Spinal cord (tissue), 10 donors: ENCODE measurements at places on chromosomes 2 and 18.

- no peak for DNase-seq
- no peaks in the 10 kb centered on the region for H3K27me3 ChIP-seq
- peaks cover 26% of the 10 kb centered on the region for H3K36me3 ChIP-seq
- no peak overlapping the region for H3K27ac ChIP-seq
- no peak overlapping the region for H3K4me3 ChIP-seq
- H3K4me1 ChIP-seq, result peaks cover 95% of the 10 kb centered on the region
Measured at GRCh38 chr2:47004905-47005495, 89.4 kb upstream of the MCFD2 start.

DNA sequence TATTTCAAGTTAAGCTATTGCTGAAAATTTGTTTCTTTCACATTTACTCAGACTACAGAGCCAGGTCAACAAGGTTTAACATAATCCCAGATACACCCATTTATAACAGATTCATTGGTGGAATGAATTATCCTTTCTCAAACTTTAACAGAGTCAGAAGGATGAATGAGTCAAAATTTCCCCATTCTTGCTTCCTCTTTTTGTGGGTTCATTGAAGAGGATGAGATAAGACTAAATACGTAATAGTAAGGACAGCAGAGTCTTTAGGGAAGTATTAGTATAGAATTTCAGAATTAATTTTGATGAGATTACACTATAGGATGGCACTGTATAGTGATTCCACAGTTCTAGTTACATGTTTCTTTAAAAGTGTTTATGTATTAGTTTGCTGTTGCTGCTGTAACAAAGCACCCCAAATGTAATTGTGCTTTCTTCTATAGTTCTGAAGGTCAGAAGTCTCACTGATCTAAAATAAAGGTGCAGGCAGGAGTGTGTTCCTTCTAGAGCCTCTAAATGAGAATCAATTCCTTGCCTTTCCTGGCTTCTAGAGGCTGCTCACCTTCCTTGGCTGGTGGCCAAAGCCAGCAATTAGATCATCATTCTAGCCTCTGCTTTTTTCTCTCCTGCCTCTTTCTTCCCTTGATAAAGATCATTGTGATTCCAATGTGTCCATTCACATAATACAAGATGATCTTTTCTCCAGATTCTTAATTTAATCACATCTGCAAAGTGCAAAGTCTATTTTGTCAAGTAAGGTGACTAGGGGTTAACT, 309.3 kb upstream of the PIK3C3 start:
- no peaks in the 10 kb centered on the region for H3K36me3 ChIP-seq
- H3K4me1 ChIP-seq, result no peaks in the 10 kb centered on the region
- H3K27me3 ChIP-seq, result no peaks in the 10 kb centered on the region
- no peak overlapping the region for H3K4me3 ChIP-seq
- H3K27ac ChIP-seq, result no peak overlapping the region

- no peak overlapping the region for H3K27ac ChIP-seq
- DNase-seq, result no peak
- H3K27me3 ChIP-seq, result no peaks in the 10 kb centered on the region
- no peaks in the 10 kb centered on the region for H3K4me1 ChIP-seq
- H3K36me3 ChIP-seq, result no peaks in the 10 kb centered on the region
- no peak overlapping the region for H3K4me3 ChIP-seq
Measured at GRCh38 chr2:121626777-121627524, 22.3 kb downstream of the CLASP1 start.

DNA sequence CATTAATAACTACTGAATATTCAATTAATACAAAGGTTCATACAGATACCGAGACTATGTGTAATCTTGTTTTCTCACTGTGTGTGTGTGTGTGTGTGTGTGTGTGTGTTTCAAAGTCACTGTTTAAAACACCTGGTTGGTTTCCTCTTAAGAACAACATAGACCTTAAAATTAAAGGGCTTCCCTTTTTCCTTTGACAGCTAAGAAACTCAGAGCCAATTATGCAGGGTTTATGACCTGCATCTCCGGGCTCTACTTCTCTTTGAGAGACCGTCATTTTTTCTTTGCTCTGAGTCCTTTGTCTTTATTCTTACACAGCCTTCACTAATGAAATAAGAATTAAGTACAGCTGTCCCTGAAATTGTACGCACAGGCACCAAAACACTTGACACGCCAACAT, 145.6 kb downstream of the HDAC4 start:
- no peak for DNase-seq
- H3K4me1 ChIP-seq, result peaks cover 38% of the 10 kb centered on the region
- no peaks in the 10 kb centered on the region for H3K27me3 ChIP-seq
- no peak overlapping the region for H3K4me3 ChIP-seq

DNA sequence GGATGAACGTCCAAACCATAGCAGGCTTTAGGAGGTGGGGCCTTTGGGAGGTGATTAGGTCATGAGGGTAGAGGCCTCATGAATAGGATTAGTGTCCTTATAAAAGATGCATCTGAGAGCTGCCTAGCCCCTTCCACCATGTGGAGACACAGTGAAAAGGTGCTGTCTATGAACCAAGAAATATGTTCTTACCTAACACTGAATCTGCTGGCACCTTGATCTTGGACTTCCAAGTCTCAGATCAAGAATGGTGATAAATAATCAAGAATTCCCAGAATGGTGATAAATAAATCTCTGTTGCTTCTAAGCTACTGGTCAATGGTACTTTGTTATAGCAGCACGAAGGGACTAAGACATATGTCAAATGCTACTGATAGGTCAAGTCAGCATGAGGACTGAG, 15.1 kb upstream of the DYTN start:
- no peak overlapping the region for H3K4me3 ChIP-seq
- no peak overlapping the region for H3K27ac ChIP-seq
- no peaks in the 10 kb centered on the region for H3K4me1 ChIP-seq
- no peak for DNase-seq
- no peaks in the 10 kb centered on the region for H3K27me3 ChIP-seq

DNA sequence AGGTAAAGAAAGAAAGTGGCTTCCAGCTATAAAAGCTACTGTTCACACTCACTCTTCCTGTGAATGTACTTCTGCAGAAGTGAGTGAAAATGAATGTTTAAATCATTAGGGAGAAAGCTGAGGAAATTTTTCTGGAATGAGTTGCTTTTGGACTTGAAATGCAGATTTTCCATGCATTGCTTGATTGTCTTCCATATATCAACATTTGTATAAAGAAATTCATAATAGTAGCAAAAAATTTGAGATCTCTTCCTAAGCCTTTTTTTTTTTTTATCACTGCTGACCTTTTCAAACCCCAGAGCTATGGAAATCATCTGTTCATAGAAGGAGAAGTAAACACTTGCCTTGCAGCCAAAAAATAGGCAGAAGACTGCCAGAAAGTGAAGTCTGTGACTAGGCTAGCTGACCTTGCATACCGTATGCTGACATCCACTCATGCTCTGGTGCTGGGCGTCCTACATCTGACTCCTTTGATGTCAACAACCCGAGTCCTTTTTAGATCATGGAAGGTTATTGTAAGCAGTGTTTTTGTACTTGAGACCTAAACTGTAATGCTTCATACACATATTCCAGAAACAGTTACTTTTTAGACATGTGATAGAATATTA, 154.5 kb upstream of the RASGRP3 start:
- H3K27ac ChIP-seq, result peak overlapping the region; percentile 25
- no peaks in the 10 kb centered on the region for H3K4me1 ChIP-seq
- H3K4me3 ChIP-seq, result no peak overlapping the region
- DNase-seq, result no peak
- no peaks in the 10 kb centered on the region for H3K36me3 ChIP-seq

GRCh38 chr18:76260941-76261472, 234.0 kb downstream of the ZNF516 start:
- H3K27me3 ChIP-seq, result no peaks in the 10 kb centered on the region
- DNase-seq, result no peak
- H3K36me3 ChIP-seq, result no peaks in the 10 kb centered on the region

DNA sequence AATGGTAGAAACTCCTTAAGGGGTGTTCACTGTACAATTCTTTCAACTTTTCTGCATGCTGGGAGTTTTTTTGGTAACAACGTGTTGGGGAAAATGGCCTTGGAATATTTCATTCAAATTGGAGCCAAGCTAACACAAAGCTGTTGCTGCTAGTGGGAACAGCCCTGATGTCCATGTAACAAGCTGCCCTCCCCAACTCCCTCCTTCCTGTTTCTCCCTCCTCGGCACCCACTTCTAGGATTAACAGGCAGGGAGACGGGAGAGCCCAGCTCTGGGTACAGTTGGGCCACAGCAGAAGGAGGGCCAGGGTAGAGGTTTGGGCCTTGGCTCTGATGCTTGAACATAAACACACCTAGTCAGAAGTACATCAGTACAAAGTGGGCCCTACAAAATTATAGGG, 9.4 kb upstream of the MOCOS start:
- H3K27me3 ChIP-seq, result no peaks in the 10 kb centered on the region
- no peak for DNase-seq
- peaks cover 10% of the 10 kb centered on the region for H3K36me3 ChIP-seq
- H3K4me3 ChIP-seq, result no peak overlapping the region
- no peak overlapping the region for H3K27ac ChIP-seq
